ENCODE measurements at places on chromosomes 6 and 20.

DNA sequence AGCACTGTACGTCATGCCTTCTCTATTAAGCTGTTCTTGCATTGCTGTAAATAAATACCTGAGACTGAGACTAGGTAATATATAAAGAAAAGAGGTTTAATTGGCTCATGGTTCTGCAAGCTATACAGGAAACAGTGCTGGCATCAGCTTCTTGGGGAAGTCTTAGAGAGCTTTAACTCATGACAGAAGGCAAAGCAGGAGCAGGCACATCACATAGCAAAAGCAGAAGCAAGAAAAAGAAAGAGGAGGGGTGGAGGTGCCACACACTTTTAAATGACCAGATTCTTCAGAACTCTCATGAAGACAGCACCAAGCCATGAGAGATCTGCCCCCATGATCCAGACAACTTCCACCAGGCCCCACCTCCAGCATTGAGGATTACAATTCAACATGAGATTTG lies 30.1 kb downstream of the CYB5R4 start:
- DNase-seq = no peak

DNA sequence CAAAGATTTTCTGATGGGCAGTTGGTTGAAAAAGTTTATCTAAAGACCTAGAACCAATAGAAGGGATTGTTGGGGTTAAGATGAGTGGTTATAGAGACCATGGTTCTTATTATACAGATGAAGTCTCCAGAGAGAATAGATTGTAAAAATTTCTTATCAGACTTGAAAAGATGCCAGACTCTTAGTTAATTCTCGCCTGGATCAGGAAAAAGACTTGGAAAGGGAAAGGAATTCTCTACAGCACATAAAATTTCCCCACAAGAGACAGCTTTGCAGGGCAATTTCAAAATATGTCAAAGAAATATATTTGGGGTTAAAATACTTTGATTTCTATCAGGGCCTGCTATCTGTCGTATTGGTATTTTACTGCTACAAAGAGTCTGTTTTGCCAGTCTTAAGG lies 582.6 kb downstream of the UTRN start:
- no peak for DNase-seq

- DNase-seq = no peak
These were observed 11.5 kb upstream of the IL20RA start for GRCh38 chr6:137056121-137056880.

DNA sequence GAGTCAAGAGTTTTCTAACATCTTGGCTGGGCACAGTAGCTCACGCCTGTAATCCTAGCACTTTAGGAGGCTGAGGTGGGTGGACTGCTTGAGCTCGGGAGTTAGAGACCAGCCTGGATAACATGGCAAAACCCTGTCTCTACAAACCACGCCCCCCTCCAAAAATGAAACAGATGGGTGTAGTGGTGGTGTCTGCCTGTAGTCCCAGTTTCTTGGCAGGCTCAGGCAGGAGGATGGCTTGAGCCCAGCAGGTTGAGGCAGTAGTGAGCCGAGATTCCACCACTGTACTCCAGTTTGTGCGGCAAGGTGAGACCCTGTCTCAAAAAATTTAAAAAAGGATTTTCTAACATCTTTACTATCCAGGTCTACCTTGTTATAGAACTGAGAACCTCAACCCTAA lies 22.0 kb downstream of the FAM8A1 start:
- no peak for DNase-seq

GRCh38 chr20:23623666-23624323 lies 14.0 kb downstream of the CST3 start:
- no peak for DNase-seq

- no peak for DNase-seq
These were observed 236.9 kb downstream of the ATXN1 start for GRCh38 chr6:16524380-16524707.

GRCh38 chr6:8299034-8299433 lies 136.3 kb downstream of the SLC35B3 start:
- no peak for DNase-seq

- DNase-seq = no peak
These were observed 62.6 kb downstream of the GINS1 start for GRCh38 chr20:25470045-25470444.

- peak; percentile 48 for DNase-seq
These were observed 8.3 kb upstream of the NCOA3 start for GRCh38 chr20:47493175-47493962.

DNA sequence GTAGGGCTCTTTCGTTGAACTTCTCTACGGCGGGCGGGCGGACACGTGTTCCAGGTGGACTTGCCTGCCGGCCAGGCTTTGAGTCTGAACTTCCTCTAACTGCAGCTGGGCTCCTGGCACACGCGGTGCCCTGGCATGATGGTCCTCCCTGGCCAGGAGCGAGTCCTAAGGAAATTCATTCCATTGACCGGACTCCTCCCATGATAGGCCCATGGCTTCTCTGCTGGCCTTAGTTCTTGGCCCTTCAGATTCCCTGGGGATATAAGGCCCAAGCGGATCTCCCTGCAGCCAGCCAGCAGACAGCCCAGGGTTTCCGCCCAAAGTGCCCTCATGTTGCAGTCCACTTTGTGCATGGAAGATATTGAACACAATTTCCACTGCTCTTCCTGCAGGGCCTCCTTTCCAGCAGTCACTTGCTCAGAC lies 39.4 kb downstream of the TBC1D7 start:
- DNase-seq = no peak

- DNase-seq = no peak
These were observed 176.8 kb upstream of the NT5E start for GRCh38 chr6:85273046-85273445.

DNA sequence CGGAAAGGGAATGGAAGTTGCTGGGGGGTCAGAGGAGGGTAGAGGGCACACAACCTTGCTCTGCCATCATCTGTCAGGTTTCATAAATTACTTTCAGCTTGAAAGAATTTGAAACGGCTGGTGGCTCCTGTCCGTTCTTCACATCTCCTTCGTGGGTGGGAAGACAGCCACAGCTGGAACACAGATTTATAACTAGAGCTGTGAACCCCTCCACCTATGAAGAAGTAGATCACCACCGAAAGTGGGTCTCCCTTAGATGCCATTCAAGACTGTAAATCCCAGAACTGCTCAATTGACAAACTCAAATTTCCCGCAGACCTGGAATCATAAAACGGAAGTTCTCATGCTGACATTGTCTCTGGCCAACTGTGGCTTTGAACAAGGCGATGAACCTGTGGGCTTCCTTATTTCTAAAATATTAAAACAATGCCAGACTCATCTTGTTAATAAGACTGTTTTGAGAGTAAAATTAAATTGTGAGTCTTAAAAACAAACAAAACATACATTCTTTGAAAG lies 65.3 kb downstream of the BTBD3 start:
- no peak for DNase-seq

- DNase-seq = no peak
These were observed 60.0 kb upstream of the MTRF1L start for GRCh38 chr6:153062516-153062915.

GRCh38 chr6:119736296-119737021 lies 386.9 kb upstream of the MAN1A1 start:
- DNase-seq = no peak

DNA sequence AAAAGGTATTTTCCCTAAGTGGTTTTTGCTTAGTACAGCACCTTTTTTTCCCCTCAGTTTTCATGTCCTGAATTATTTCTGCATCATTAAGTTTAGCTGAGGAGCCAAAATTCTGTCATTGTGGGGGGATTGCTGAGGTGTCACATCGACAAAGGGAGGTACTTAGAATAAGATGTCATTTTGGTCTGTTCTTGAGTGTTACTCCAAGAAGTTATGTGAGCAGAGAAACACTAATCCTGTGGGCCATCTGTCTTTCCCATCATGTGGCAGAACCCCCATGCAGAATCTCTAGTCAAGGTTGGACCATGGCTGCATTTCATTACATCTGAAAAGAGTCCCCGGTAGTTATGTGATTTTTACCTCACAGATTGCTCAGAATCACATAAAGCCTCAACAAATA lies 167.8 kb upstream of the CENPW start:
- DNase-seq = no peak

GRCh38 chr6:41700463-41701347 lies 34.7 kb downstream of the TFEB start:
- no peak for DNase-seq

GRCh38 chr6:117520603-117521395 lies 38.3 kb downstream of the DCBLD1 start:
- DNase-seq = no peak

- DNase-seq = no peak
These were observed 30.9 kb upstream of the TGM6 start for GRCh38 chr20:2349801-2350200.

GRCh38 chr20:54435015-54435414 lies 40.4 kb upstream of the DOK5 start:
- no peak for DNase-seq

- DNase-seq = no peak
These were observed 7.0 kb downstream of the HIVEP2 start for GRCh38 chr6:142937986-142938385.

DNA sequence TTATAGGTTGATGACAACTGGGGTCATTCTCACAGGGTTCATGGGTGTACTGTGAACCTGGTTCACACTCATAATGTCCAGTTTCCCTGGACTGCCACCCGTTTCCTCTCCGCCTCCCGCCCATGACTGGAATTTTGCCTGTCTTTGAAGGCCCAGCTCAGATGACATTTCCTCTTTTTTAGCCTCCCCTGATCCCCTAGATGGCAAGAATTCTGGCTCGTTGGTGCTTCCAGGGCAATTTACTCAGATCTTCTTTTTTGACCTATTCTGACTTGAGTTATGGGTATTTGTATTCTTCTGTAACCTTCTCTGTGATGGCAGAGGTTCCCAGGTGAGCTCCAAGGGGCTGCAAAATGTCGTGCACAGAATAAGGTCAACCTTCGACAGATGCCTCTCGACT lies 5.7 kb upstream of the CITED2 start:
- no peak for DNase-seq

- DNase-seq = no peak
These were observed 5.8 kb upstream of the SSTR4 start for GRCh38 chr20:23029324-23029723.

DNA sequence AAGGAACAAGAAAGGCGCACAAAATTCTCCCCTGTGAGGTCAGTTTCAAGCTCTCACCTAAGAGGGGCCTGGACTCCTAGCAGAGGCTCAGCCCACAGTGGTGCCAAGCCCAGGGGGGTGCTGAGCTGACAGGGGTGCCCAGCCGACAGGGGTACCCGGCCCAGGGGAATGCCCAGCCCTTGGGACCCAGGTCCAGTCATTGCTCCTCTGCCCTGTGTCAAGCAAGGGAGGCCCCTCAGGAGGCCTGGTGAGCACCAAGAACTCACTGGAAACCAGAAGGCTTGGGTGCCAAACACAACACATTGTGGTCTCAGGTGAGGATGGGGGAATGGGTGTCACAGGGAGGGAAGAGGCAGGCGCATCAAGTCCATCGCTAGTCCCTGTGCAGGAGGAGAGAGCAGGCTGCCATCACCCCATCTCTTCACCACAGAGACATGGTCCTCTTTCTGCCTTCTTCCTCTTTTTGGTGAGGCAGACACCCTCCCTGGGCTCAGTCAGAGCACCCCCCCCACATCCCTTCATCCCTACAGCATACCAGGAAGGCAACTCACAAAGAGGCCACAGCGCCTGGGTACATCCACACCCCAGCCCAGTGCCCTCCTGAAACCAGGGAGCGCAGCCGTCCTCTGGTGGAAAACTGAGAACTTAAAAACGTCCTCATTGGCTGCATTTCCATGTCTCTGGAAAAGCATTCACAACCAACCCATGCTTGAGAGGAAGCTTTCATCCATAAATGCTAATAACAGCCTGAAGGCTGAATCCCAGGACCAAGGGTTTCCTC lies 111.3 kb downstream of the BANF2 start:
- DNase-seq = no peak

DNA sequence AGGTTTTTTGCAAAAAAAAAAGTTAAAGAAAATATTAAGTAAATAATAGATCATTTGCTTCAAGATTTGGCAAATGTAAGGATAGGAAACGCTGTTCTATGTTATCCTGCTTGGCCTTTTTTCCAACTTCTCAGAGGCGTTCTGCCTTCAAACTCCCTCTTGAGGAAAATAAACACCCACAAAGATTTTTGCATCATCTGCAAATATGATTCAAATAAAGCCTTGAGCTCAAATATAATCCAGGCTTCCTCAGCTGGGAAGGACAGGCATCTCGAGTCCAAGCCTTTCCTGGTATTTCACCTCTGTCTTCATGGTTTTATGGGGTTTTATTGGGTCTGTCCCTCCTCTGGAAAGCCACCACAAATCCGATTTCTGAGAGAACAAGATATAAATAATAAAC lies 67.7 kb upstream of the PTPN1 start:
- DNase-seq = no peak

DNA sequence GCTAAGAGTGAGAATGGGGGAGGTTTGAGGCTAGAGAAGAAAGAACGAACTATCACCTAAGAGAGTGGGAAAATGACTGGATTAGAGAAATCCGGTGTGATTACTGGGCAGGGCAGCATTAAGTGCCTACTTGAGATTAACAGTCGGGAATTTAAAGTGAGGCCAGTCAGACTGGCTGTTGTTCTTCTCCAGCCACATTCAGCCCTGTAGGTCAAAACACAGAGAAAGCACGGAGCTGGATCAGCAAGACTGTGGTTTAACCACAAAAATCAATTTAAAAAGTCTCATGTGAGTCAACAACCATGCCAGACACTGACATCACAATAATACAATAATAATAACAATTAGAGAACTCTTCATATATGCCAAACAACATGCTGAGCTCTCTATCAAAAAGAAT lies 301.9 kb upstream of the SGK1 start:
- DNase-seq = no peak

GRCh38 chr6:44655412-44656342 lies 268.2 kb downstream of the CDC5L start:
- DNase-seq = peak; percentile 67
